ENCODE measurements at places on chromosomes 7 and 10.

DNA sequence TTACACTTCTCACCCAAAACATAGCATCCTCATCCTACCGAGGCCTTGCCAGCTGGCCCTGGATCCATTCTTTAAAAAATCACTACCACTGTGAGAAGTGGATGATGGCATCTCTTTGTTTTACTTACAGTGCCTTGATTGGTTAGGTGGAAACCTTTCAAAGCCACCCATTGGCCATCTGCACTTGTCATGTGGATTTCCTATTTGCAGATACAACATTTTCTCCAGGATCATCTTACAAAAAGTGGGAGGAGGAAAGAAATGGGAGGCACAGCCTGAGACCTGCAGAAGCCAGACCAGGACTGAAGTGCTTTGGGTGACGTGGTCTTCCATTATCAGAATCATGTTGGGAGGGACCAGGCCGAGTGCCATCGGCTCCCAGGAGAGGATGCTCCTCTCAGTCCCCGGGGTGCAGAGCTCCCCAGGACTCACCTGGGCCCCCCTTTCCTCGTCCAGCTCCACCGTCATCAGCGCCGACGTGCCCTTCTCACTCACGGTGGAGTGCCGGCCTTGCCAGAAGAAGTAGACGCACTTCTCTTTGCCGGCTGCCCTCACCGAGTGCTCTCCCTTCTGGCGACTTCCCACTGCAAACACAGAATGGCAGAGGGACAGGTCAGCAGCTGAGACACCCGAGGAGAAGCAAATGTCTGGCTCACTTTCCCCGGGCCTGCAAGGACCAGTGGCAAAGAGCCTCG, 161.2 kb downstream of the SVIL start:
- DNase-seq: no peak

GRCh38 chr10:130395248-130395936, 259.2 kb downstream of the GLRX3 start:
- no peak for DNase-seq

DNA sequence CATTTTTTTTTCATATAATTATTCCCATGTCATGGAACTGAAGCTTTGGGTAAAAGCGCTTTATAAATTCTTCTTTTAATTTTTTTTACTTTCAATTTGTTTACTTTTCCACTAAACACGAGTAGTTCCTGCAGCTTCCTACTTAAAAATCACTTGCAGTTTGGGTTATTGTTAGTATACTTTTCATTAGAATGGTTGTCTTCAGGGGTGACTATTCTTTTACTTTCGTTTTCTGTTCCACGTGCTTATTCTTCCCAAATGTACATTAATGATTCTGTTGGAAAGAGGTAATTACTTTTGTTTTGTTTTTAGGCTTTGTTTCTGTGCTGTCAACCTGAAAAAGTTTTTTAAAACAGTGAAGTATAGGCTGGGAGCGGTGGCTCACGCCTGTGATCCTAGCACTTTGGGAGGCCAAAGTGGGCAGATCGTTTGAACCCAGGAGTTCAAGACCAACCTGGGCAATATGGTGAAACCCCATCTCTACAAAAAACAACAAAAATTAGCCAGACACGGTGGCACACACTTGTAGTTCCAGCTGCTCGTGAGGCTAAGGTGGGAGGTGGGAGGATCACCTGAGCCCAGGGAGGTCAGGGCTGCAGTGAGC, 5.2 kb upstream of the CFAP69 start:
- DNase-seq: no peak

DNA sequence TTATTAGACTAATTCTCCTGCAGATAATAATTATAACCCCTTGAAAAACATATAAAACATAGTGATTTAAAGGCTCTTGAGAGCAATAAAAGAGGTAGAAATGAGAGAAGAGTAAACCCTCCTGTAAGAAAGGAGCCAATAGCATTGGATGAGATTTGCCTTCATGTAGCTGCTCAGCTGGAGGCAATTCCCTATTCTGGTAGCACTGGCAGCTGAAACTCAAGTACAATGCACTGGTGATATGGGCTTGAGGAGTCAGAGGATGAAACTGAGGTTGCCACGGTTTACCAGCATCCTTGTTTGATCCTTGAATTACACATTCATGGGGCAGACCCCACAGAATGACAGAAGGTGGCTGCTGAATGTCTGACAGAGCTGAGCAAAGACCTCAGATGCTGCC, 76.4 kb downstream of the CTTNBP2 start:
- DNase-seq: no peak

DNA sequence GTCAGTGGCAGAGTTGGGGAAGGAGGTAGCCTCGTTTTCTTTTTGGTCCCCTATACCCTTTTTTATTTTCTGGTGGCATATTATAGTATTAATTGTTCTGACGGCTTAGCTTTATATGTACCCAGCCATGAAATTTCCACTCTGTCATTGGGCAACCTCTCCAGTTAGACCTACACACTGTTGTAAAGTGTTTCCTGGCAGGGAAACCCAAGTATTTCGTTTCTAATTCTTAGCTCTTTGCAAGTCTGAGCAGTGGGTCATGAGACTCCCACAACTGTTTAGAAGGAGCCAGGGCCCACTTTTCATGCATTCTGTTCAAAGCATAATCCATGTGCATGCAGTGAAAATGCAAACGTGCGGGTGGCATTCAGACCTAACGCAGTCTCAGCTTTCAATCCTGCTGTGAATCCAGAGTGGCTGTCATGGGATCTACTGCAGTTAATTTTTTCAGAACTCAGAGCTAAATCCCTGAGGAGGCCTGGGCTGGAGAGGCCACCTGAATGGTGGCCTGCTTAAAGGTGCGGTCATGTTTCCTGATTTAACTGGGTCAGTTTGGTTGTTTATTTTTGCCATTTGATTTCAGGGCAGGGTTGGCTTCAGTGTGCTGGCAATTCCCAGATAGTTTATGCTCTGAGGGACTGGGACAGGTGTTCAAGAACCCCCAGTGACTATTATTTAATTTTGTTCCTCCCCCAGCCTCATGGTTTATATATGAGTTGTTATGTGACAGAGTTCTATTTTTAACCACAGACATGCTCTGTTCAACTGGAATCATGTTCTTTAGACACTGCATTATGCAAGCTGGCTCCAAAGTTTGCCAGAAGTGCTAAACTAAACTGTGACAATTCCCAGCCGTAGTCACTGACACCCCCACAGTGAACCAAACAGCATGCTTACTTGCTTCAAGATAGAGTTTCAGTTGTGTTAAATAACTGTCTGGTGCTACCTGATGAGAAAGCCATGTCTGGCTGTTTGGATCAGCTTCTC, 27.4 kb upstream of the SYPL1 start:
- peak; percentile 59 for DNase-seq

DNA sequence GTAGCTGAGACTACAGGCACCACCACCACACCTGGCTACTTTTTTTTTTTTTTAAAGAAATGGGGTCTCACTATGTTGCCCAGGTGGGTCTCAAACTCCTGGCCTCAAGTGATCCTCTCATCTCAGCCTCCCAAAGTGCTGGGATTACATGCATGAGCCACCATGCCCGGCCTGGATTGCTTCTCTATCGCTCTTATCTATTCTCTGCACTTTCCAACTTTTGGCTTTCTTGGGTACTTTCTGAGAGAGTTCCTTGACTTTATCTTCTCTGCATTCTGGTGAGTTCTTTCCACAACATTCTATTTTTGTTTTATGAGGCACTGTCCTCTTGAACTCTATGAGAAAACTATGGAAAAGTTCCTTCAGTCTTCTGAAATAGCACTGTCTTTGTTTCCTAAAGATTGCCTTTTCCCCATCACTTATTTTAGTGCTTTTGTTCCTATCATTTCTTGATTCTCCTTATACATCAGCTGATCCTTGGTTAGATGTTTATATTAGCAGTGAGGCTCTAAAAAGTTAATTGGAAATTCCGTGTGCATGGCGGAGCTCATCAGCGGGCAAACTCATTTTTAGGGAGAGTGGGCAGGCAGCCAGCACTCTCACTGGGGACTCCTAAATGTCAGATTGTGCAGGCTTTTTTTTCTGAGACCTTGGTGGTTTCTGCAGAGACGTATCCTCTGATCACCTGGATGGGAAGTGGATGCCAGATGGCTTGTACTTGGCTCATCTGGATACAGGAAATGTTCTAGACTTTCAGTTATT, 43.9 kb downstream of the HIP1 start:
- no peak for DNase-seq

GRCh38 chr7:129343099-129343700, 91.0 kb upstream of the STRIP2 start:
- DNase-seq: peak; percentile 54

DNA sequence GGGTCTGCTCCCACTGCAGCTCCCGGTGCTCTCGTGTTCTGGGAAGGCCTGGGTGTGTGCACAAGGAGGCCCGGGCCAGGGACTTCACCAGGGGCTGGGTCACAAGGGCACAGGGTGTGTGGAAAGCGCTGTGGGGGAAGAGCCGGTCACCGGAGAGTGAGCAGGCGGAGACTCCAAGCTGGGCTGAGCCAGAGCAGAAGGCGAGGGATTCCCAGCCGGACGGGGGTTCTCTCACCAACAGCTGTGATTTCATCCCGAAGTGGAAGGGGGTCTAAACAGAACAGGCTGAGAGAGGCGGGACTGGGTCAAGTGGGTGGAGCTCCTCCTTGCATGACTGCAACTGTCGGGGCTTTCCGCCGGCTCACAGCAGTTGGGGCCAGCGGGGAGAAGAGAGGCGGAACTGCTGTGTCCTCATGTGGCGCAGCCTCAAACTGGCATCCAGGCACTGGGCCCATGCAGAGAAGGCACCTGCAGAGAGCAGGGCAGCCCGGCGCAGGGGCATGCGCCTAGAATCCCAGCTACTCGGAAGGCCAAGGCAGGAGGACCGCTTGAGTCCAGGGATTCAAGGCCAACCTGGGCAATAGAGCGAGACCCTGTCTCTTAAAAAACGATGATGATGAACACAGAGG, 7.6 kb upstream of the ORAI2 start:
- DNase-seq: no peak

DNA sequence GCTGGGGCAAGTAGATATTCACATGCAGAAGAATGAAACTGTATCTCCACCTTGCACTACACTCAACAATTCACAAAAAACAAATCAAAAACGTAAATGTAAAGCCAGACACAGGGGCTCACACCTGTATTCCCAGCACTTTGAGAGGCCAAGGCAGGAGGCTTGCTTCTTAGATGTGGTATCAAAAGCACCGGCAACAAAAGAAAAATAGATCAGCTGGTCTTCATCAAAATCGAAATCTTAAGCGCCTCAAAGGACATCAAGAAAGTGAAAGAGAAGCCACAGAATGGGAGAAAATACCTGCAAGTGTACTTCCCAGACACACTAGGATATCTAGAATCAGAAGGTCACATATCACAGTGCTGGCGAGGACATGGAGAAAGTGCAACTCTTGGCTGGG, 31.3 kb downstream of the GPER1 start:
- no peak for DNase-seq

DNA sequence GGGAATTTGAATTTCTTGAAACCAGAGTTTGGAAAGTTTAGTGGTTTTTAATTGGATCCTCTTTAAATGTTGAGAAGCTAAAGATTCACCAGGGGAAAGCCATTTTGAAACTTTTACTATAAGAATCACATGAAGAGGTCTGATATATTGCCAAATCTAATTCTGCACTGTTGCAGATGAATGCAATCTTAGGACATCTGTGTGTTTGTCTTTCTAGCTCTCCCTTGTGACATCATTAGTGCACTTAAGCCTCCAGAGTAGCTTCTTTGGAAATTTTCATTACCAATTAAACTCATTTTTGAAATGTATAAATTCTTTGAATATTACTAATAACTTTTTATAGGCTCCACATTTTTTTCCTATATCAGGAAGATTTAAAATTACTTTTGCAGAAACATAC, 160.2 kb downstream of the BICC1 start:
- peak; percentile 76 for DNase-seq

DNA sequence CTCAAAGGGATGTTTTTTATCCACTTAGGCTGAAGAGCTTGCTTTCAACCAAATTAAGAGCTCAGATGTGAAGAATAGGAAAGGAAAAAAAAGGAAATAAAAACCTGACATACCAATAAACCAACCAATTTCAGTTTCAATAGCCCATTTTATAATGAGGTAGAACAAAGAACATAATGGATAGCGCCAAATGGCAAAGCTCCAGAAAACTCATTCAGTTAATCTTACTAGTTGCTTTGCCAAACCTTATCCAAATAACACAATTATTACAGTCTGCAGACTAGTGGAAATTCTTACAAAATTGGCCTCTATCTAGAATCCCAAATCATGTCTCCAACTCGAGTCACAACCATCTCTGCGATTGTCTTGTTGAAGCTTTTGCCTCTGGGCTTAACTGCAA, 337.0 kb downstream of the CRPPA start:
- no peak for DNase-seq

- DNase-seq: peak; percentile 66
Observed at GRCh38 chr7:115340828-115341227, 418.9 kb downstream of the MDFIC start.

DNA sequence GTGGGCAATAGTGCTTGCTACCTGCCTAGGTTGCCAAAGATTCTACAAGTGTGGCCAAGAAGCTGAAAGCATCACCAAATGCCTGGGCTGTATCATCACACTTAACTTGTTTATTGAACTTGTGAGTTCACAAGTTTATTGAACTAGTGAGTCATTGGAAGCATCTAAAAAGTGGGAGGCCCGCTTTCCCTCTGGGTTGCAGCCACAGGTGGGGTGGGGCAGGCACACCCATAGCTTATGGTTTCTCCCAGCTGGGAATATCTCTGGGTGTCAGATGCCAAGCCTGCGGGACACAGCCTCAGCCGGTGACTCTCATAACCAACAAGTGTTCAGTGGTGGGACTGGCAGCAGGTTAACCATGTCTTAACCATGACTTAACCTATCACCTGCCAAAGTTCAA, 145.9 kb upstream of the FAM13C start:
- DNase-seq: no peak

DNA sequence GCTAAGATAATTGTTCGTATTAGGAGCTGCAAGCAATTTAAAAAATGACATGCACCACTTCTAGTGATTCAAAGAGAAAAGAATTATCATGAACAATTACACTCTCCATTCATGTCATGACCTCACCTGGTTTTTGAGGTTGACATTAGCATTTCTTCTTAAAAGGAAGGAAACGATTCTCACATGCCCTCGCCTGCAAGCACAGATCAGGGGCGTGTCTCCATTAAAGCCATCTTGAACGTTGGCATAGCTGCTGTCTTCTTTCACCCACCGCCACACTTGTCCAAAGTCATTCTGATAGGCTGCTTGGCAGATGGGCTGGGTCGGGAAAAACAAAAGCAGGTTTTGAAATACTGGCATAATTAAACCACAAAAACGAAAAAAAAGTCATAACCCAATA, 19.9 kb downstream of the ANKRD22 start:
- DNase-seq: no peak

GRCh38 chr7:24665564-24666294, 91.5 kb downstream of the GSDME start:
- peak; percentile 53 for DNase-seq

DNA sequence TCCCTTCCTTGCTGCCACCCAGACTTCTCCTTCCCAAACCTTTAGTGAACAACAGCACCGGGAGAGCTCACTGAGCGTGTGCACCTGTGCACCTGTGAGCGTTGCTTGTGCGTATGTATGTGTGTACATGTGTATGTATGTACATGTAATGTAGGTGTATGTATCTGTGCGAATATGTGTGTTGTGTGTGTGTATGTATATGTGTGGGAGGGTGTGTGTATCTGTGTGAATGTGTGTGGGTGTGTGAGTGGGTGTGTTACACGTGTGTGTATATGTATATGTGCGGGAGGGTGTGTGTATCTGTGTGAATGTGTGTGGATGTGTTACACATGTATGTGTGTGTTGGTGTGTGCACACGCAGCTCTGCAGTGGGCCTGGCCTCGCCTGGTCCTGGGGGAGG, 44.5 kb upstream of the DNAJB6 start:
- DNase-seq: no peak

All from AG10803 (cell line).